Stomach (tissue), 19 donors: ENCODE measurements at places on chromosomes 12 and 14. TPM values are rescaled to one million over a fixed set of nuclear protein-coding genes. Genes with fewer than 3 reads are reported as not detected.

SSPN gene
- total RNA-seq = 25.1 TPM

DNA sequence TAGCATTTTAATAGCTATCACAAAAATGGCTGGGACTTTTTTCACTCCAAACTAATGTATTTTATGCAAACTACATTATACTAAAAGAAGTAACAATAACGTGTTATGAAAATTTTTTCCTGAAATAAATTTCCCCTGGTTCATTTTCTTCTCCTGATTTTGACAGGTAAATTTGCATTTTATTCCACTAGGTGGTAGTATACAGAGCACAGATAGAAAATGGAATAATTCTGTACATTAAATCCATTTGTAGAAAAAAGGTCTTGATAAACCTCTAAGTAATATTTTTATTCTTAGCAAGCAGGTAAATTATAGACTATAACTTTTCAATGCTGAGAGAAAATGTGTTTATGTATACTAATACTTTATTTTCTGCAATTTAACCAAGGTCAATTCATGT, 96.5 kb downstream of the BCAT1 start:
- DNase-seq = no peak

GRCh38 chr14:47300796-47301195, 374.6 kb downstream of the MDGA2 start:
- DNase-seq = no peak

DNA sequence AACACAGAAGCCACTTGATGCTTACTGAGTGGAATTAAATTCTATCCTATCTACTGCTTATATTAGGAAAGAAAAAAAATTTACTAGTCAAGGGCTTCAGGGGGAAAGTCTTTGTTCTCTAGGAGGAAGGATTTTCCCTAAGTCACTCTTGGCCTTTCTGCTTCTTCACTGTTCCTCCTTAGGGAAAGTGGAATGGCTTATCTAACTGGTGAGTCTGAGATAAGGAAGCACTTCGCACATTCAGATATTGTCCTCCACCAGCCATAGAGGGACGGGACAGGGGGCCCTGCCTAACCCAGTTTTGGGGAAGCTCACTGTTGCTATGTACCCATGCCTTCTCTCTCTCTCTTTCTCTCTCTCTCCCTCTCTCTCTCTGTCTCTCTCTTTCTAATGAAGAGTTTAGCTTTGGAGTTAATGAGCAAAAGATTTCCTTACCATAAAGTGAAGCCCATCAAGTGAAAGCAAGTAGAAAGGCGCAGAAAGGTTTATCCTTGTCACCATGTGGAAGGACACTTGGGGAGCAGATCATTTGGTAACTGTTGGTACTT, 450.6 kb downstream of the ZFP36L1 start:
- DNase-seq = no peak

DNA sequence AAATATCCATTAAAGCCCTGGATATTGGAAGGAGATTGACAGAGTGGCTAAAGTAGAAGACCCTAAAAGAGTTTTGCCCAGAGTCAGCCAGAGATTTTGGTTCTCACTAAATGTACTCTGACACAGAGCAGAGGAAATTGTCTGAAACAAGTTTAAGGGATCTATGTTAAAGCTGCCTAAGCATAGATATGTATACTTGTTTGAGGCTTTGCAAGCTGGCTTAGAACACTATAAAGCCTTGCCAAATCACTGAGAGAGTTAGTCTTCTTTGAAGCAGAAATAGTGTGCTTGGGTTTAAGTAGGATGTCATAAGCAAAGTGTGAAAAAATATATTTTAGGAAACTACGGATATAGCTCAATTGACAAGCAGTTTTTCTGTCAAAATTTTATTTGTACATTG, 653.5 kb downstream of the FSCB start:
- no peak for DNase-seq

GRCh38 chr14:72786378-72787350, 107.2 kb downstream of the DPF3 start:
- no peak for DNase-seq
